ENCODE measurements at places on chromosomes 5 and 9.

- DNase-seq = no peak
Observed at GRCh38 chr5:56698463-56699381, 116.6 kb upstream of the MAP3K1 start.

- no peak for DNase-seq
Observed at GRCh38 chr5:93635991-93636390, 53.0 kb downstream of the NR2F1 start.

DNA sequence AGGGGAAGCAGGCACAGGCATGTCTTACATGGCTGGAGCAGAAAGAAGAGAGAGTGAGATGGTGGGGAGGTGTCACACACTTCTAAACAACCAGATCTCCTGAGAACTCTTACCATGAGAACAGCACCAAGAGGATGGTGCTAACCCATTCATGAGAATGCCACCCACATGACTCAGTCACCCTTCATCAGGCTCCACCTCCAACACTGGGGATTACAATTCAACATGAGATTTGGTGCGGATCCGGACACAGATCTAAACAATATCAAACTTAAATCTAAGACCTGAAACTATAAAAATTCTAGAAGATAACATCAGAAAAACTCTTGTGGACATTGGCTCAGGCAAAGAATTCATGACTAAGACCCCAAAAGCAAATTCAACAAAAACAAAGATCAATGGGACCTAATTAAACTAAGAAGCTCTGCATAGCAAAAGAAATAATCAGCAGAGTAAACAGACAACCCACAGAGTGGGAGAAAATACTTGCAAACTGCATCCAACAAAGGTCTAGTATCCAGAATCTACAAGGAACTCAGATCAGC is 65.4 kb downstream of the SPATA31C2 start:
- no peak for DNase-seq

GRCh38 chr9:27436234-27436633 is 87.9 kb upstream of the IFNK start:
- no peak for DNase-seq

GRCh38 chr5:76521240-76521758 is 101.9 kb downstream of the F2RL2 start:
- no peak for DNase-seq

- no peak for DNase-seq
Observed at GRCh38 chr9:135015096-135015495, 72.4 kb upstream of the OLFM1 start.

- no peak for DNase-seq
Observed at GRCh38 chr9:33202552-33203201, 35.5 kb upstream of the B4GALT1 start.

GRCh38 chr9:99693888-99694287 is 127.8 kb upstream of the NR4A3 start:
- DNase-seq = no peak

DNA sequence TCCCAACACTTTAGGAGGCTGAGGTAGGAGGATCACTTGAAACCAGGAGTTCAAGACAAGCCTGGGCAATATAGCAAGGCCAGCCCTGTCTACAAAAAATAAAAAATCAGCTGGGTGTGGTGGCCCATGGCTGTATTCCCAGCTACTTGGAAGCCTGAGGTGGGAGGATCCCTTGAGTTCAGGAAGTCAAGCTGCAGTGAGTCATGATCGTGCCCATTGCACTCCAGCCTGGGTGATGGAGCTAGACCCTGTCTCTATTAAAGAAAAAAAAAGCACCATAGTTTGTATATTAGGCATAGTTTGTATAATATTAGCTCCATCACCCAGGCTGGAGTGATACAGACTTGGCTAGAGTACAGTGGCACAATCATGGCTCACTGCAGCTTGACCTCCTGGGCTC is 9.6 kb upstream of the NME5 start:
- no peak for DNase-seq

GRCh38 chr5:42992088-42992879 is 47.8 kb downstream of the ANXA2R start:
- DNase-seq = peak; percentile 68

GRCh38 chr9:84867186-84867585 is 197.7 kb downstream of the NTRK2 start:
- DNase-seq = no peak

- DNase-seq = no peak
Observed at GRCh38 chr9:16289639-16290038, 580.8 kb downstream of the BNC2 start.

Measured in breast epithelium (tissue), 4 donors.